ENCODE measurements at places on chromosomes 12 and 14.

- DNase-seq: no peak
These were observed 15.5 kb downstream of the MBIP start for GRCh38 chr14:36304895-36305294.

DNA sequence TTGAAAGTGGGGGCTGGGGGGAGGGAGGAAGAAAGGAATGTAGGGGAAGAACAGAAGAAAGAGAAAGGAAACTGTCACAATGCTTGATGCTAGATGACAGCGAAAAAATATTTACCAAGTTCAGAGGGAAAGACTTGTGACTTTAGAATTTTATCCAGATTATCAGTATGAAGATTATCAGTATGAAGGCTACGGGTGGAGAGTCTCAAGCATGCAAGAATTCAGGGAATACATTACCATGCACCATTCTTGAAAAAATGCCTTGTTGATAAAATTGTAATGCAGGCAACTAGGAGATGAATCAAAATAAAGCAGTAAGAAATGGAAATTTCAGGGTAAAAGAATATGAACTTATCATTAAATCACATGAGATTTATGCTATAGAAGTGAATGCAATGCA lies 376.8 kb downstream of the PCNX1 start:
- no peak for DNase-seq

DNA sequence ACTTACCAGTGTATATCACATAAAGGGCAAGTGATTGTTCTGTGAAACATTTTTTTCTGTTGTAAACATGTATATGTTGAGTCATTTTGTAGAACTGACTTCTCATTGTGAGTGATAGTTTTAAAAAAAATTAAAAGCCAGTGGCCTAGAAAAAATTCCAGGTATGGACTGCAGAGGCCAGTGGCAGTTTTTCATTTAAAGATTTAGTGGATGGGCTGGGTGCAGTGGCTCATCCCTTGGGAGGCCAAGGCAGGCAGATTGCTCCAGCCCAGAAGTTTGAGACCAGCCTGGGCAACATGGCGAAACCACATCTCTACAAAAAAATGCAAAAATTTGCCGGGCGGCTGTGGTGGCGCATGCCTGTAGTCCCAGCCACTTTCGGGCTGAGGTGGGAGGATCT lies 84.7 kb upstream of the MDM1 start:
- no peak for DNase-seq

GRCh38 chr12:85277900-85278597 lies 2.0 kb upstream of the ALX1 start:
- no peak for DNase-seq

GRCh38 chr12:55737581-55738122 lies 5.3 kb upstream of the GDF11 start:
- DNase-seq: no peak

GRCh38 chr14:104462651-104463630 lies 116.6 kb upstream of the C14orf180 start:
- no peak for DNase-seq

DNA sequence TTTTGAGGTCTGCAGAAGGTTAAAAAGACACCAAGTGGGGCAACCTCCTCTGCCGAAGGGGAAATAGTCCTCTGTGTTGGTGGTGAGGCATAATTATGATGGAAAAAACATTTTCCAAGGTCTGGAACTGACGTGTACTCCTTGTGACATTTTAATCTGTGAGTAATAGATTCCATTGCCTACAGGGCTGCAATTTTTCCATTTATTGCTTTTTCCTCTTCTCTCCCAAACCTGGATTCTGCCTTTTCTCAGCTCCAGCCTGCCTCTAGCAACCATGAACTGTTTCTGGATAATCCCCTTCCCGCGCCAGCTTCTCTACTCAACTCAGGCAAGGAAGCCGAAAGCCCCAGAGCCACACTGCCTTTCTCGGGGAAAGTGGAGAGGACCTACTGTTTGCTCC lies 230.1 kb upstream of the PLXNC1 start:
- DNase-seq: no peak

- no peak for DNase-seq
These were observed 71.1 kb downstream of the USP15 start for GRCh38 chr12:62331306-62331705.

- DNase-seq: no peak
These were observed 9.3 kb downstream of the STAC3 start for GRCh38 chr12:57241402-57242310.

- DNase-seq: no peak
These were observed 161.1 kb downstream of the PIWIL1 start for GRCh38 chr12:130498589-130499385.

DNA sequence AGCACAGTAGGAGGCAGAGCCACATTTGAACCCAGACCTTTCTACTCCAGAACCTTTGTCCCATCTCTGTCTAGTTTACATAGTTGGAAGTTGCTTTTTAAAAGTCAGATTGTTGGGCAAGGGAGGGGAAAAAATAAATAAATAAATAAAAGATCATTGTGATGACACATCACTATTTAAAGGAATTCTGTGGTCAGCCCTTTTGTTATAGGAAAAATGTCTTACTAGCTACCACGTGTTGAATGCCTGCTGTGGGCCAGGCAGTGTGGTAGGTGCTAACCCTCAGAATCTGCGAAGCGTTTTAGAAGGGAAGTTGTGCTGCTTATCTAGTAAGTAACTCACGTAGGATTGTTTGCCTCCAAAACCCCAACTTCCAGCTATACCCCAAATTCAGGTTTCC lies 62.3 kb downstream of the BHLHE41 start:
- DNase-seq: no peak

DNA sequence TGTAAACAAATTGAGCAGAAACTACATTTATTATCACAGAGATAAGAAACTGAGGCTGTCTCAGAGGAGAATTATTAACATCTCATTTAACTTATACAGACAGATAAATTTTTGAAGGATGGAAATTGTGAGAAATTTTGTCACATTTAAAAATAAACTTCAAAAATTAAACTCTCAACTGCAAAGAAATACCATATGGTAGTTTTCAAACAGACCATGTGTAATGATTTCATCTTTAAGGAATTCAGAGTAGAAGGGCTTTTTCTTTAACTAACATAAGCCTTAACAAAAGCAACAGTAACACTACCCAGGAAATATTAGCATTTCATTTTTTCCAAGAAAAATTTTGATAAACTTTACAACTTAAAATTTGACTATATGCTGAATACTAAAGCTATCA lies 26.6 kb downstream of the NUP37 start:
- DNase-seq: no peak

GRCh38 chr14:78633752-78634151 lies 463.6 kb downstream of the NRXN3 start:
- DNase-seq: no peak

GRCh38 chr12:125305231-125305630 lies 240.0 kb downstream of the AACS start:
- no peak for DNase-seq

DNA sequence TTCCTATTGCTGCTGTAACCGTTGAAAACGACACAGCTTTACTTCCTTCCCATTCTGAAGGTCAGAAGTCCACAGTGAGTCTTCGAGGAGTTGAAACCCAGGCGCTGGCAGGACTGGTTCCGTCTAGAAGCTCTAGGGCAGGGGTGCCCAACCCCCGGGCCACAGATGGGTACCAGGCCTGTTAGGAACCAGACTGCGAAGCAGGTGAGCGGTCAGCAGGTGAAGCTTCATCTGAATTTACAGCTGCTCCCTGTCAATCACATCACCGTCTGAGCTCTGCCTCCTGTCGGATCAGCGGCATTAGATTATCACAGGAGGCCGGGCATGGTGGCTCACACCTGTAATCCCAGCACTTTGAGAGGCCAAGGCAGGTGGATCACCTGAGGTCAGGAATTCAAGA lies 12.6 kb upstream of the SFSWAP start:
- no peak for DNase-seq

- DNase-seq: no peak
These were observed 25.2 kb downstream of the SERPINA1 start for GRCh38 chr14:94363151-94363624.

DNA sequence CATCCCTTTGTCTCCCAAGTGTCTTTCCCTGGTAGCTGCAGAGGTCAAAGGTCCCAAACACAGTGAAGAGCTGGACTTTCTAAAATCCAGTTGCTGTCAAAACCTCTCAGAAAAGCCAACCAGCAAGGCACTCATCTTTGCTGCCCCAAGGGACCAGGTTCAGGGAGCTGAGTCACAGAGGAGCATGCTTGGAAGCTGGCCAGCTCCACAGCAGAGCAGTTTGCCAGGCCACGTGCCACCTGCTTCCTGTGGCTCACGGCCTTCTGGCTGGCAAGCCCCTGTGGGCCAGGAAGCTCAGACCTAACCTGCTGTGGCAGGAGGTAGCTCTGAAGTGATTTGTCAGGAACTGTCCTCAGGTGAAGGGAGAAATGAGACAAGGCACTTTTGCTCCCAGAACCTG lies 3.6 kb downstream of the ISCU start:
- peak; percentile 52 for DNase-seq

- peak; percentile 43 for DNase-seq
These were observed 50.3 kb downstream of the SLC38A1 start for GRCh38 chr12:46218322-46219095.

DNA sequence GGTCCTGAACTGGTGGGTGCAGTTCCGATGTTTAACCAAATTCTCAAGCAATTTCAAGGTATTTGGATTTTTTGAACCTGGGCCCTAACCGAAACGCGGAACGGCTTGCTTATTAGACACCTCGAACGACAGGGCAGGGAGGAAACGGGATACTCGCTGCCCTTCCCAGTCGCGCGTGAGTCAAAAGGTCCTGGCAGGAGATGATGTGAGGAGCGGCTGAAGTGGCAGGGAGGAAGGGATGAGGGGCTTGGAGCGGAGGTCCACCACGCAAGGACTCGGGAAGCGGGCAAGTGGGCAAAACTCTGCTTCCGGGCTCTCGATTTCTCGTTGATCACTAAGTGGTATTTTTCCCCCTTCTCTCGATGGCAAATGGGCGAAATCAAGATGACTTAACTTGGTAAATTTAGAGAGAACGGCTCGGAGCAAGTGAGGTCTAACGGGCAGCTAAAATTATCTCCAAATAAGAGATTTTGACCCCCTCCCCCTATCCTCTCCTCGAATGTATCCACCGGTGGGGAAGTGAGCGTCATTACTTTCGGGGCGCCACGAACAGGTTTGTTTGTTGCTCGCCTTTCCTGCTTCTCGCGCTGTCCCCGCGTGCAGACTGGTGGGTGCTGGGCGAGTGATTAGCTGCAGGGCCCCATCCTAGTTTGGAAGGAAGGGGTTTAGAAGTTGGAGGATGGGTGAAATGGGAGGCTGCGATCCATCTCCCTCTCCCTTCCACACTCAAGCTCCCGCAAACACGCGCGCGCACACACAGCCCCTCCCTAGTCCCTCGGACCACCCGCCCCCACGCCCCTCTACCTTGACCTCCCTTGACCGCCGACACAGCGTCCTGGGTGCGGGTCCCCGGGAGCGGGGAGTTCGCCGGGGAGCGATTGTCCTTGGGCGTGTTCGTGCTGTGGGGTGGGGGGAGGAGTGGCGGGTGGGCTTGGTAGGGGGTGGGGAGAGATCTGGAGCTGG lies 986 bp upstream of the NTF3 start:
- no peak for DNase-seq

- DNase-seq: no peak
These were observed 76.2 kb upstream of the KCNA1 start for GRCh38 chr12:4833524-4833923.

DNA sequence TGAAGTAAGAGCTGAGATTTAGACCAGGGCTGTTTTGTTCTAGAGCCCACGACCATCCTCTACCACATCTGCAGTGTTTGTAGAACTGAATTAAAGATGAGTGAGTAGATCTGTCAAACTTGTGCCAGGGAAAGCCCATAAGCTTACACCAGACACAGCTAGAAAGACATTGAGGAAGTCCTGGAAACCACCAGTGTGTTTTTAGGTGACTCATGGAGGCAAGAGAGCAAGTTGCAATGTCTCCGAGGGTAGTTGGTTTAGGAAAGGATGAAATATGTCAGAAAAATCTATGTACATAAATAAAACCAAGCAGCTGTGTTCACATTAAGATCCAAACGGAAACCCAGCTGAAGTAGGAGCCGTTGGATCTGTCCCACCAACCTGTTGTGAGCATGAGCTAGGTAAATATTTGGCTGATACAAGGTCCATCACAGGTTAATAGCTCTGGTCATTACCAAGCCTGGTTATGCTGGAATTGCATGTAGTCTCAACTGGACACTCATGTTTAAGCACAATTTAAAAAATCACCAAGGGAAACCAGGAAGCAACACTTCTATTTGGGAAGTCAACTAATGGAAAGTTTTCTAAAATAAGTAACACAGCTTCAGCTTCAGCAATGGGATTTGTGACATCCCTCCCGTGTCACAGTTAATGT lies 49.9 kb upstream of the PLEKHG3 start:
- DNase-seq: peak; percentile 84

- DNase-seq: no peak
These were observed 5.0 kb downstream of the CREBL2 start for GRCh38 chr12:12616512-12617310.

DNA sequence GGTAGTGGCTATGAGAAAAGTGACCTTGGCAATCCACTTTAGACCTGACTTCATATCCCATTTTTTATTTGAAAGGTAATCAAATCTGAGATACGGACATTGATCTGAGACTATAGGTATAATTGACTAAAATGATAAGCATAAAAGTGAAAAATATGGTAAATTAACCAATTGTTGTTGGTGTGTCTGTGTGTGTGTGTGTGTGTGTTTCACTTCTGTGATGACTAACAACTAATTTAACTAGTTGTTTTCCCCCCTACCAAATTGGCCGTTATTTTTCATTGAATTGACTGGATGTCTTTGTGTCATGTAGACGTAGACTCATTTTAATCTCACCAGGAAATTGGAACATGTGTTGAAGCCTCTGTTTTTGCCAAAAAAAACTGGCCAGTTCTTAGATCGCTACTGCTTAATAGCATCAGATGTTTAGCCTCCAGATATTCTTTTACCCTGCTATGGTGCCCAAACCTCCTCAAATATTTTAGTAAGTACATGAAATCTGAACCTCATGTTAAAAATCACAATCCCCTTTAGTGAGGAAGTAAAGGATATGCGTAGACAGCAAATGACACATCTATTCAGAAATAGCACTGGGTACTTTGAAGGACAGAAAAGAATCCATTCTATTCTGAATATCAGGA lies 395.0 kb downstream of the EGLN3 start:
- no peak for DNase-seq

All from GDM1 (cell line).